SK-N-MC (cell line): ENCODE measurements at places on chromosomes 2 and 18.

DNA sequence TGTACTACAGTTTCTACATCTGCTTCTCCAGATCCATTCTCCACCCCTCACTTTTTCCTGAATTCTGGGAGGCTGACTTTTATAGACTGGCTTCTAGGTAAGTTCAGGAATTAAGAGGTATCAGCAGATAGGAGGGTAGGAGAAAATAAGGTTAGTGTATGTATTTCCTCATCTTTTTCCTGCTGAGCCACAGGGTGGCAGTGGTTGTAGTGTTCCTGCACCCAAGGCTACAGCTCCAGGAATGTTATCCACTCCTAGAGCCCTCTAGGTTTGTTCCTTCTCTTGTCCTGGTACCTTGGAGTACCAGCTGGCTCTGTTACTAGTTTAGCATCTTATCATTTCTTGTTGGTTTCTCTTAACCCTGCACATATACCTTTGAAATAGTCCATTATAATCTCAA is 40.7 kb upstream of the C2orf66 start:
- no peak for DNase-seq

GRCh38 chr18:50009773-50010335 is 185.1 kb downstream of the MYO5B start:
- DNase-seq = peak; percentile 2

- no peak for DNase-seq
Observed at GRCh38 chr18:32922951-32923430, 150.2 kb upstream of the KLHL14 start.

- DNase-seq = no peak
Observed at GRCh38 chr2:235864733-235865515, 303.3 kb downstream of the GBX2 start.

GRCh38 chr2:84958135-84959059 is 12.6 kb upstream of the KCMF1 start:
- DNase-seq = no peak

- no peak for DNase-seq
Observed at GRCh38 chr2:3236300-3237045, 141.1 kb downstream of the EIPR1 start.
